Right atrium auricular region (tissue), 2 donors: ENCODE measurements at places on chromosomes 12 and 14.

DNA sequence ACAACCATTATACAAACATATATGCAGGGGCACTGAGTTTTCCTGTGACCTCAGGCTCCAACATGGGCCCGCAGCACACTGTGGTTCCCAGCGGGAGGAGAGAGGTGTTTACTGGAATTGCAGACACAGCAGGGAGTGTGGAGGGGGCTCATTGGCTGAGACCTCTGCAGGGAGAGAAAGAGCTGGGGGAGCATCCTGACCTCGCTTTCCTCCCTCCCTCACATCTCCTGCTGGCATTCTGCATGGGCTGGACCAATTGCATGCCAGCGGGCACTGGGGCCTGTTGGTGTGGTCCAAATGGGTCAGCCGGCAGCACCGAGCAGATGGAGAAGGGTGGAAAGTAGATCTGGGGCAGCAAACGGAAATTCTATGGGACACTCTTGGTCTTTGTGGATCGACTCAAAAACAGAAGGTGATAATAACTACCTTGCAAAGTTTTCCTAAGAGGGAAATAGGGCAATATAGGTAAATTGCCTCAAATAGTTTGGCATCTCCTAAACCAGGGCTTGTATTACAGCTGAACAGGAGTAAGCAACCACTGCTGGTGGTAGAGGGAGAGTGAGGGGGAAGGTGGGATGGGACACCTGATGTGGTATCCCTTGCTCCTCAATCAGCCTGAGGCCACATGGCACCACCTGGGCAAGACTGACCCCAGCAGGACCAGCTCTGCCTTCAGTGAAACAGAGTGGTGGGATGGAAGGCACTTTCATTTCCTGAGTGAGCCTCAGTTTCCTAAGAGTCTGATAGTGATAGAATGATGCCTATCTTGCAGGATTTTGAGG lies 86.9 kb downstream of the NTF3 start:
- DNase-seq: no peak

GRCh38 chr12:53785161-53785560 lies 33.4 kb upstream of the CISTR start:
- no peak for DNase-seq

DNA sequence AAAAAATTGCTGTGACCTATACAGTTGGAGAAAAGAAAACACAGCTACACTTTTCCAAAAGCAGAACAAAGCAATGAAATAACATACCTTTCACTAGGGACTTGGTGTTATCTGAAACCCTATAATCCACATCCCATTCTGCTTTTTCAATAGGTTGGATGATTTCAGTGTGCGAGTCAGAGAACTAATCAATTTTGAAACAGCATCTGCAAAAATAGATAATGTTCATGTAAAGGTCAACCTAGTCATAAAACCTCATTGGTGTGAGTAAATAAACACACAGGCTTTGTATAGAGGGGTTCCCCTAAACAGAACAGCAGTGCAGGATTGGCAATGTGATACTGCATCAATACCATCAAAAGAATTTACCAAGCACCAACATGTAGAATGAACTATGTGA lies 173.0 kb upstream of the G2E3 start:
- DNase-seq: no peak

DNA sequence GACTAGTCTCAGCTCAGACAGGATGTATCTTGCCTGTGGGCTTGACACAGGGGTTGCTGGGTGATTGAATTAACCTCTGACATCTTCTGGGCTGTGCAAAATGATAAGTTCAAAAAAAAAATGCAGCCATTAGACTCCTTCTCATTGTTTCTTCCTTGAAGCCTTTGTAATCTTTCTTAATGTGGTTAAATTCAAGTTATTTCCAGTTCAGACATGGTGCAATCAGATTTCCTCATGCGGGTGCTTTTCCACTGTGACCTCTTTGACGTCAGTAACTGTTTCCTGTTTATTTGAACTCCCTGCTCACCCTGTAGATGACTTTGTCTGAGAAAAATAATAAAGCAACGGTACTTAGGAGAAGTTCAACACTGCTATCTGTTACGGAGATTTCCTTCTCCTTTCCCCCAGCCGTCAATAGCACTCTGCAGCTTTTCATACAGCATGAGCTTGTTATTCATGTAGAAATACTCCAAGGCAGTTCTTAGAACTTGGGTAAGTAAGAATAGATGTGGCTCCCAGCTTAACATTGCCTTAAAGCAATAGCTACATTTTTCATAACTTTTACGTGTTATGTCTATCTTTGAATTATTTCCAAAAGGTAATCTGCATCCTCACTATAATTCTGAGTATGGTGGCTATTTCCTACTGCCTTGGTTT lies 155.5 kb downstream of the PRKCH start:
- peak; percentile 90 for DNase-seq
